Mammary microvascular endothelial cell (primary cell): ENCODE measurements at places on chromosomes 1 and 21. TPM values are rescaled to one million over a fixed set of nuclear protein-coding genes. Genes with fewer than 3 reads are reported as not detected.

Gene FAM89A
- total RNA-seq, result 8.7 and 9.8 TPM in 2 replicates

Gene OR10J1
- total RNA-seq, result not detected in 2 replicates

Gene ADAM30
- total RNA-seq, result not detected in 2 replicates

Gene PLCH2
- 0.13 TPM in 1 of 2 replicates, not detected in the other for total RNA-seq

Gene PTPRC
- total RNA-seq, result not detected in 2 replicates
